ENCODE measurements at places on chromosomes 7 and 10.

DNA sequence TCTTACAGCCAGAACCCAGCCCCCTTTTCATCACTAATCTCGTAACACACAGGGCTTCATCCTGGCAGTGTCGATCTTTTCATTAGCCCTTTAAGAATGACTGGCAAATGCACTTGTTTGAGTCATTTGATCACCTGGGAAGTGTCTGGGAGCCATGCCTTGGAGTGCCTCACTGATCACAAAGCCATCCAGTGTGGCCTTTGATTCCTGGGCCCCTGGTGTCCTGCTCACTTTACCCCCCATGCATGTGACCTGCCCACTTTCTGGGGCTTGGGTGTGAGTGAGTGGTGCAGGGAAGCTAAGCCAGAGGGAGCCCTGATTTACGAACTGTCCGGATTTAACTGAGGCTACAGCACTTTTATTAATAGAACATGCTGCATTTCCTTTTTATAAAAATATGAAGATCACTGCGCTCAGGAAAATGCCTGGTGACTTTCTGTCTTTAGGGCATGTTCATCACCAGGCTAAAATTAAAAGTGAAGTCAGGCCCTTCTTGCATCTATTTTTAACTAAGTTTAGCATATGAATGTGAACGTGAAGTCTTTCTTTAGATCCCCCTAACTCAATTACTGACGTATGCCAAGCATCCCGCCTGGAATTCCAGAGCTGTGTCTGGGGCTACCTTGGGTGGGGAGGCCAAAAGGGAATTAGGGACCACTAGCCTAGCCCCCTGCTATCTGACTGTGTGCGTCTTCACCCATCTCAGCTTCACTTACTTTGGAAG, 23.6 kb downstream of the RBM20 start:
- DNase-seq = no peak

- no peak for DNase-seq
These were observed 21.6 kb upstream of the UPP1 start for GRCh38 chr7:48067475-48067874.

GRCh38 chr10:127444155-127444554, 105.0 kb upstream of the NPS start:
- no peak for DNase-seq

DNA sequence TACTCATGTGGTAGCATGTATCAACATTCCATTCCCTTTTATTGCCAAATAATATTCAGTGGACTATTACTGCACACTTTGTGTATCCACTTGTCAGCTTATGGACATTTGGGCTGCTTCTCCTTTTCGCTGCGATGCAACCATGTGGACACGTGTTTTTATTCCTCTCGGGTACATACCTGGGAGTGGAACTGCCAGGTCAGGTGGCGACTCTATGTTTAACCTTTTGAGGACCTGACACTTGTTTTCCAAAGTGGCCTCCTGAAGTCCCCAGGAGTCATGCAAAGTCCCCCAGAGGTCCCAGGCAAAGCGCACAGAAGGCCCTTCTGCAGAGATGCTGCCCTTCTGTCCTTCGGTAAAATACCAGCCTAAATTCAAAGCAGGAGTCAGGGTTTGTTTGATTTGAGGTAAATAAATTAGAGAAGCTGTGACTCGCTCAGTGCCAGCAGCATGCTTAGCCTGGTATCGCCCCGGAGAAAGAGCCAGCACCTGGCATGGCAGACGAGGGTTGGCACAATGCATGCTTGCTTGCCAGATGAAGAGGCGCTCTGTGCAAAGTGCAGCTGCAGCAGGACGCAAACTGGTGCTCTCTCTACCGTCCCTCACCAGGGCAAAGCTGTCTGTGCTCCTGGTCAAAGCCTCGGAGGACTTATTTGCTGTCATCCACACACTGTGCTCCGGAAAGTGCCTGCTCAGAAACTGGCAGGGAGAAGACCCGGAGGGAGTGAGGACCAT, 37.8 kb downstream of the HIPK2 start:
- no peak for DNase-seq

DNA sequence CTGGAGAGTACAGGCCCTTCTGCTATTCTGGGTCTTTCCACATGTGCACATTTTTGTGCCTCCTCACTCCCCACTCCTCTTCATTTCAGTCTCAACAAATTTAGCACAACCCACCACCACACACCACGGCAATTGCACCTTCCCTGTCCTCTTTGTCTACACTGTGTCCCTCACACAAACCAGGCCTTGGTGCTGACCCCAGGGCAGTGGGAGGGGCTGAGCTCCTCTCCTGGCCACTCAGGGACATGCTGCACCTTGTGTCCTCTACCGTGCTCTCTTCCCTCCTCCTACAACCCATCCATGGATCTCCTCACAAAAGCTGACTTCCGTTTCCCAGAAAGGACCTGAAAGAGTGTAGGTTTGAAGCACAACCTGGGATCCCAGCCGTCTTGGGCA, 90.9 kb upstream of the IKZF1 start:
- DNase-seq = no peak

DNA sequence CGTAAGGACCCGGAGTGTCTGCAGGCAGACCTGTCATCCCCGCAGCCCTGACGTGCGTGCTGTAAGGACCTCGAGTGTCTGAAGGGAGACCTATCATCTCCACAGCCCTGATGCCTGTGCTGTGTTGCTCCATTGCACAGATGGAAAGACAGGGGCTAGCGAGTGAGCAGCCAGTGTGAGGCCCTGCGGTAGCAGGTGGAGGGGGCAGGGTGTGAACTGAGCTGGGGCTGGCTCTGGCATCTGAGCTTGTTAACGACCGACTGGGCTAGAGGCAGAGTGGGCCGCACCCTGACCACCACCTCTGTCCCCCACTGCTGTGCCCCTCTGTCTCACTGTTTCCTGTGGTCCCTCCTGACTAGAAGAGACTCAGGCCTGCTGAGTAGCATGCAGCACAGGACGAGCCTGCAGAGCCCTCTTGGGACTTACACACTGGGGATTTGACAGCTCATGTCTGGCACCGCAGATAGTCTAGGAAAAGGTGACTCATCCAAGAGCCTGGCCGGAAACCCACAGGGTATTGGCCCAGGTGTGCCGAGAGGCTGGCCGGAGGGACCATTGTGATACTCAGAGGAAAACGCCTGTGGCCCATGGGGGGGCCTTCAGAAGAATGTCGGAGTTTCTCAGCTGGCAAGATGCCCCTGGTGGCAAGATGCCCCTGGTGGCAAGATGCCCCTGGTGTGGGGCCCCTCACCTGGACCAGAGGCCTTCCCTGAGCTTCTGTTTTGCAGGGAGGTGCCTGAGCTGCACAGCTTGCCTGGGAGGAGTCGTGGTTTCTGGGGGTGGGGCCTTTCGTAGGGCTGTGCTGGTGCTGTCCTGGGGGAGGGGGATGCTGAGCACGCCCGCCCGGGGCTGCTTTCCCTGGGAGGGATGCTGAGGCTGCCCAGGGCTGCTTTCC, 34.3 kb downstream of the INPP5A start:
- DNase-seq = no peak

- no peak for DNase-seq
These were observed 32.6 kb downstream of the VSTM4 start for GRCh38 chr10:49082766-49083165.

DNA sequence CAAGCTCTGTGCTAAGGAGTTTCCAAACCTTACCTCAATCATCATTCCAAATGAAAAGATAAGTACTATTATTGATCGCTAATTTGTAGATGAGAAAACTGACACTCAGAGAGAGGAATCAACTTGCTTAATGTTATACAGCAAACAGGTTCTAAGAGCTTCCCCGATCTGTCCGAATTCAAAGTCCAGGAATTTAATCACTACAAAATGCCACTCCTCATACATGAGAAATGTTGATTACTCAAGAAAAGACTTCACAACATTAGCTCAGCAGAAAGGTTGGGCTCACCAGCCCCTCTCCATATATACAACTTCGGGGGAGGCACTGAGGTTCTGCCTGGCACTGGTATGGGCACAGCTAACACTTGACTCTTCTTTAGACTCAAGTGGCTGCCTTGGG, 80.7 kb downstream of the SLC16A9 start:
- no peak for DNase-seq

- peak; percentile 77 for DNase-seq
These were observed 9.9 kb upstream of the FAM180A start for GRCh38 chr7:135758531-135758932.

DNA sequence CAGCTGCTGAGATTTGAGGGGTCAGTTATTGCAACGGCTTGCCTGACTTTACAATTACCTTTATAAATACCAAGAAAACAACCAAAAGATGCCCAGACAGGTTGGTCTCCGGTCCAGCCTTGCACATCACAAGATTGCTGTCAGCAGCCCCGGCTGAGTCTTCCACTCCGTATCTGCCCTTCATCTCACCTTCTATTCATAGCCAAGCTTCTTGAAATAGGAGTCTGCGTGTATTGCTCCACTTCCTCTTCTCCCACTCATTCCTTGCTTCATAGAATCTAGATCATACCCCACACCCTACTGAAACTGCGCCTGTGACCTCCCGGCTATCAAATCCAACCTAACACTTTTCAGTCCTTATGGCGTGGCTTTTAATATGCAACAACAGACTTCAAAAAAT, 31.1 kb upstream of the USP6NL start:
- DNase-seq = no peak

DNA sequence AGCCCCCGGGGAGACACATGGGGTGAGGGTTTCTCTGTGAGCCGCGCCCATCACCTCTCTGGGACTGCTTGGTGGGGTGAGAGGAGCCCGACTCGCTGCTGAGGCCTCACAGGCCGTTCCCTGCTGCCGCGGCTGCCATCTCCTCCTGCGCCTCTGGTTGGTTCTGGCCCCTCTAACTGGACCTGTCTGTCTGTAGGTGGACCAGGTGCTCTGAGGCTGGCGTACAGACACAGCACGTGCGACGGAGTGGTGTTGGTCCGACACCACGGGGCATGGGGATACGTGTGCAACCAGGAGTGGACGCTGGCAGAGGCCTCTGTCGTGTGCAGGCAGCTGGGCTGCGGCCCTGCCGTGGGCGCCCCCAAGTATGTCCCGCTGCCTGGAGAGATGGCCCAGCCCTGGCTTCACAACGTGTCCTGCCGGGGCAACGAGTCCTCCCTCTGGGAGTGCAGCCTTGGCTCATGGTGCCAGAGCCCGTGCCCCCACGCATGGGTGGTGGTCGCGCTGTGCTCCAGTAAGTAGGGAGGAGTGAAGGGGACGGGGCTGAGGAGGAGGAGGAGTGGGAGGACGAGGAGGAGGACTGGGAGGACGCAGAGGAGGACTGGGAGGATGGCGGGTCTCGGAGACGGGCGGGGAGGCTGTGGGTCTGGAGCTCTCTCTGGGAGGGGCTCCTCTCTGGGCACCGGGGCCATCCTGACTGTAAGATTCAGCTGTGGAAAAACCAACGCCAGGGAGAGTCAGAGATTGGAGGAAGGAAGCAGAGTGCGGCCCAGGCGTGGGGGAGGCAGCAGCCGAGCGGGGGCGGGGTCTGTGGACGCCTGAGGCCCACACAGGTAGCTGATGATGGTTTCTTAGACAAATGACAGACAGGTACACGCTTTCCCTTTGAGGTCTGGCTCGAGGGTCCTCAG, 2.6 kb downstream of the SCART1 start:
- no peak for DNase-seq

DNA sequence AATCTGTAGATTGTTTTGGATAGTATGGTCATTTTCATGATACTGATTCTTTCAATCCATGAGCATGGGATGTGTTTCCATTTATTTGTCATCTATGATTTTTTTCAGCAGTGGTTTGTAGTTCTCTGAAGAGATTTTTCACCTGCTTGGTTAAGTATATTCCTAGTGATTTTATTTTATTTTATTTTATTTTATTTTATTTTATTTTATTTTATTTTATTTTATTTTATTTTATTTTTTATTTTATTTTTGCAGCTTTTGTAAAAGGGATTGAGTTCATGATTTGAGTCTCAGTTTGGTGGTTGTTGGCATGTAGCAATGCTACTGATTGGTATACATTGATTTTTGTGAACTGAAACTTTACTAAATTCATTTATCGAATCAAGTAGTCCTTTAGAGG, 404.2 kb downstream of the SDK1 start:
- no peak for DNase-seq

- no peak for DNase-seq
These were observed 214.7 kb downstream of the CELF2 start for GRCh38 chr10:11232222-11232961.

- no peak for DNase-seq
These were observed 13.4 kb downstream of the CEP55 start for GRCh38 chr10:93509816-93510215.

- DNase-seq = no peak
These were observed 53.2 kb downstream of the GCC1 start for GRCh38 chr7:127532151-127532550.

DNA sequence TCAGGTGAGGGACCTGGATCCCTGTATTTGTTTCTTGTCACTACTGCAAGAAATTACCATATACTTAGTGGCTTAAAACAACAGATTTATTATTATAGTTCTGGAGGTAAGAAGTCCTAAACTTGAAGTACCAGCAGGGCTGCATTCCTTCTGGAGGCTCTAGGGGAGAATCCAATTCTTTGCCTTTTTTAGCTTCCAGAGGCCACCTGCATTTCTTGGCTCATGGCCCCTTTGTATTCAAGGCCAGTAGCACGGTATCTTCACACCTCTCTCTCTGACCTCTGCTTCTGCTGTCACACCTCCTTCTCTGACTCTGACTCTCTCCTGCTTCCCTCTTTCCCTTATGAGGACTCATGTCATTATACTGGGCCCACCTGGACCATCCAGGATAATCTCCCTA, 2.2 kb upstream of the LHPP start:
- DNase-seq = no peak

DNA sequence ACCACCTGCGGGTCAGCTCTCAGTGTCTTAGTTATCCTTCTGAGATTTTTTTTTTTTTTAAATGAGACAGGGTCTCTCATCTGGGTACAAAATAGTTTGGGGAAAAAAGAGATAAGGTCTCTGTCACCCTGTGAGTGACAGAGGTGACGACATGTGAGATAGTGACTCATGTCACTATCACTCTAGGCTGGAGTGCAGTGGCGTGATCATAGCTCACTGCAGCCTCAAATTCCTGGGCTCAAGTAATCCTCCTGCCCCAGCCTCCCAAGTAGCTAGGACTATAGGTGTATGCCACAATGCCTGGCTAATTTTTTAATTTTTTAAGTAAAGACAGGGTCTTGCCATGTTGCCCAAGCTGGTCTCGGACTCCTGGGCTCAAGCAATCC, 10.4 kb downstream of the BLVRA start:
- DNase-seq = no peak

DNA sequence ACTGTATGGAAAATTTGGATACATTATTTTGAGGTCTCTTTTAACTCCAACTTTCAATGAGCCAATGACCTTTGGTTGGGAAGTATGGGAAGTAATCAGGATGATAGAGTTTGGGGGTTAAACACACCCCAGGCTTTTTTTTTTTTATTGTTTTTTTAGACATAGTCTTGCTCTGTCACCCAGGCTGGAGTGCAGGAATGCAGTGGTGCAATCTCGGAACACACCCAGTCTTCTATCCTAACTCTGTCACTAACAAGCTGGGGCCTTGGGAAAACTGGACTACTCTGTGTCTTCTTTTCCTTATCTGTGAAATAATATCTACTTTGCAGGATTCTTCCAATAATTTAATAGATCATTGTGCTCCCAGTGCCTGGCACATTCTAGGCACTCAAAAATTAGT, 37.6 kb upstream of the AGBL3 start:
- no peak for DNase-seq

- peak; percentile 27 for DNase-seq
These were observed 15.9 kb downstream of the KCNH2 start for GRCh38 chr7:150962290-150962552.

Measured in kidney (tissue), 22 donors.